ENCODE measurements at places on chromosomes 13 and 19.

GRCh38 chr19:41426116-41426841 is 895 bp downstream of the B3GNT8 start:
- DNase-seq, result no peak

- no peak for DNase-seq
Measured at GRCh38 chr19:11024259-11024658, 63.4 kb downstream of the SMARCA4 start.

- no peak for DNase-seq
Measured at GRCh38 chr13:30140973-30141372, 166.4 kb downstream of the KATNAL1 start.

GRCh38 chr13:39811051-39811450 is 155.6 kb downstream of the COG6 start:
- DNase-seq, result no peak

DNA sequence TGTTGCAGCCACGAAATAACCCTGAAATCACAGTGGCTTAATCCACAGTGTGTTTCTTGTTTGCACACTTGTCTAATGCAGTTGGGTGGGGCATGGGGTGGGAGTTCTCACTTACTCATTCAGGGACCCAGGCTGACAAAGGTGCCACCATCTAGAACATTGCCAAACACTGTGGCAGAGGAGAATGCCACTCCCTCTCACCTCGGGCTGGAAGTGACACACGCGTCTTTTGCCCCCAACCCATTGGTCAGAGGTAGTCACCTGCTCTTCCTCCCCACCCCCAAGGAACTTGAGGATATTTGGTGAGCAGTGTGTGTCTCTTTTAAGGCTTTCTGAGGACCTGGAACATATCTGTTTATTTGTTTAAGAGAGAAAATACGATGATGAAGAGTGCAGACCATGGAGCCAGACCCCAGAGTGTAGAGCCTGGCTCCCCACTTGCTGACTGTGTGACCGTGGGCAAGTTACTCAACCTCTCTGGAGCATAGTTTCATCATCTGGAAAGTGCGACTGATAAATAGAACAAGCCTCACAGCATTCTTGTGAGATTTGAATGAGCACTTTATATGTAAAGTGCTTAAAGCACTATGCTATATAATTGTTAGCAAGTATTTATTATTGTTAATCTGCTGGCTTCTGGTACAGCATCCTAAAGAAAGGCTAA is 17.4 kb downstream of the GPR183 start:
- DNase-seq, result no peak

GRCh38 chr19:1270213-1270853 is 1.2 kb downstream of the CIRBP start:
- DNase-seq, result no peak

- DNase-seq, result no peak
Measured at GRCh38 chr13:38872693-38873092, 117.9 kb downstream of the STOML3 start.

GRCh38 chr13:112333756-112334543 is 42.2 kb upstream of the SPACA7 start:
- no peak for DNase-seq

- no peak for DNase-seq
Measured at GRCh38 chr13:112444416-112445399, 68.6 kb downstream of the SPACA7 start.

- DNase-seq, result no peak
Measured at GRCh38 chr19:47379381-47379938, 30.3 kb downstream of the DHX34 start.

DNA sequence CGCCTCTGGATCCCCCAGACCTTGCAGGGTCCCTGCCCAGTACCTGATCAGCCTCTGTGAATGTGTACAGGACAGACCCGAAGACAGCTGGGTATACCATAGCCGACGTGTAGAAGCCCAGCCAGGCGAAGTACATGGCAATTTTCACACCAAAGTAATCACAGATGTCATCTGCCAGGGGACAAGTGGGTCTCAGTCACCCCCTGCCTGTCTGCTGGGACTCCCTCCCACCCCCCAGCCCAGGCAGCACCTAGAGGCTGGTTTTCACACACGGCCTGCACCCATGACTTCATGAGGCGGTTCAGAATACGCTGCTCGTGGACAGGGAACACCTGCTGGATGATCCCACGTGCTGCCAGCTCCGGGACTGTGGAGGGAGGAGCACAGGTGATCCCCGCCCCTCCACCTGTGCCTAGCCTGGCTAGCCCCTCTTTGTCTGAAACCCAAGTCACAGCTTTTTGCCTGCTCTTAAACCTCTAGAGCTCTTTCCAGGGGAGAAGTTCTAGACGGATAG is 3.6 kb downstream of the ANO8 start:
- DNase-seq, result no peak

DNA sequence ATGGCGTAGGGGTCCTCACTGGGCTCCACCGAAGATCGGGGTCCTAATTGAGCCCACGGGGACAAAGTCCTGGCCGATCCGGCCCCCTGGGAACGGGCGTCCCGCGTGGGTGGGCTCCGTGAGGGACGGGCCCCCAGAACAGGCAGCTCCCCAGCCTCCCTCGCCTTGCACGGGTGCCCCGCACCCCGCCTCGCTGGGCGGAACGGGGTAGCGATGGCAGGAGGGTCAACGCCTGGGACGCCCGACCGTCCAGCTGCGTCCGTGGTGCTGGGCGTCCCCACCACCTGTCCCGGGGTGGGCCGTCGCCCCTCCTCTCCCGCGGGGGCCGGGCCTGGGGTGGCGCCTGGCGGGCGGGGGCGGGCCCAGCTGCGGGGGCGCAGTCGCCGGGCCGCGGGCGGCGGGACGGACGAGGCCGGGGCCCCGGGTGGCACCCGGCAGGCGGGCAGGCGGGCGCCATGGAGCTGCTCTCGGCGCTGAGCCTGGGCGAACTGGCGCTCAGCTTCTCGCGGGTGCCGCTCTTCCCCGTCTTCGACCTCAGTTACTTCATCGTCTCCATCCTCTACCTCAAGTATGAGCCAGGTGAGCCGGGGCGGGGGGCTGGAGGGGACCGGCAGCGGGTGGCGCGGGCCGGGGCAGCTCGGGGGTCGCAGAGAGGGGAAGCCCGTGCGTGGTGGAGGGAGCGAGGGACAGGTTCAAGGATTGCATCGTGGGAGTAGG is at the start of gene TMEM38A:
Gene TMEM38A (plus strand): TSS at position 377 of the 717 bp plus-strand sequence. CDS start 79 bp downstream, at position 456.
- peak; percentile 5 for DNase-seq

GRCh38 chr13:24875566-24875965 is 111.6 kb downstream of the RNF17 start:
- no peak for DNase-seq

DNA sequence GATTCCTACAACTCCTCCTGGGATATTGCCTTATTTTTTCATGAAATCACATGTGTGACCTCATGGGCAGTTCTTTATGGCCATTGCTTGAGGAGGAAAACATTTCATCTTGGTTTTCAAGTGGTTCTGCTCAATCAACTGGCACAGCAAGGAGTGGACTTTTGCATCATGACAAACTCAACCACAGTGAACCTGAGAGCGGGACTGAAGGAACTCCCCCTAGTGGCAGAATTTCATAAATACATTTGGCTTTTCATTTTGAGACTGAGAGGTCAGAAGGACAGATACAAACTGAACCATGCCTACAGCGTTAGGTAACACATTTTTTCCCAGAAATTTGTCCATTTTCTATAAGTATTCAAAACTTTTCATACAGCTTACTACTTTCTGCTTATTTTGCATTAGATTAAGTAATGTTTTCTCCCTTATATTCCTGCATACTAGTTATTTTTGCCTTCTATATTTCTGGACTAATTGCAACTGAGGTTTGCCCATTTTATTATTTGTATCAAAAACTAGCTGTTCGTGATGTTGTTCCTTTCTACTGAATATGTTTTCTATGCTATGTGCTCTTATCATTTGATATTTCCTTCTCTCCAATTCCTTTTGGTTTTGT is 13.4 kb upstream of the SIGLEC12 start:
- DNase-seq, result no peak

DNA sequence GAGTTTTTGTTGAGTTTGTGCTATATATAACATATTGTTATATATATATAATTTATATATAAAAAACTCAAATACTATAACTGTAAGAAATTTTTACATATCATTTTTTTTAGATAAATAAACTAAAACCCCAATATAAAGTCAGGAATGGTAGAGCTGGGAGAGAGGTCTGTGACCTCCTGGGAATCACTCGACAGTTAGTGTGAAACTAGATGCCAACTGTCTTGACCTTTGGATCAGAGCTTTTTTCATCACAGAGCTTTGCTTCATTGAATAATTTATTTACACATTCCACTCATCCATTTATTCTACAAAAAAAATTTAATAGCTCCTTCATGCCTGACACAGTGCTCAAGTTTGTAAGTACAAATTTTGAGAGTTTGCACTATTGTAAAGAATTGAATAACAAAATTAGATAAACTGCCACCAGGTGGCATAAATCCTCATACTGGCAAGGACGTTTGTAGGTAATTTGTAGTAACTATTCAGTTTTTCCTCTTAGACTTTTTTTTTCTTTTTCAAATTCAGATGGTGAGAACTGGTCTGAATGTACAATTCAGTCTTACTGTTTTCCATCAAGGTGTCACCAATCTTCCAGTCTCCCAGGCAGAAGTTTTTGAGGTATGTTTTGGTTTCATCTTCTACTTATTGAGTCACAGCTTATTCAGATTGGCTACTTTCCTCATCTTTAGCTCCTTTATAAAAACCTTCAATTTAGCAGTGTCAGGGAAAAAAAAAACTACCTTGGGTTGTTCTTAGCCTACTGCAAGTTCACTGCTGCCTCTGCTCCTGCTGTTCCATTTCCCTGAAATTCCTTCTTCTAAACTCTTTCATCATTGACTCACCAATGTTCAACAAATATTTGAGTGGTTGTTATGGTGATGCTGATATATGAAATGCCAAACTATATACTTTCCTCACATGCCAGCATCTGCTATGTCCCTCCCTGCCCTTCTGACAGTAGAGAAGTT is 28.7 kb downstream of the LACC1 start:
- no peak for DNase-seq

- no peak for DNase-seq
Measured at GRCh38 chr19:54106716-54107115, 4.1 kb downstream of the NDUFA3 start.

DNA sequence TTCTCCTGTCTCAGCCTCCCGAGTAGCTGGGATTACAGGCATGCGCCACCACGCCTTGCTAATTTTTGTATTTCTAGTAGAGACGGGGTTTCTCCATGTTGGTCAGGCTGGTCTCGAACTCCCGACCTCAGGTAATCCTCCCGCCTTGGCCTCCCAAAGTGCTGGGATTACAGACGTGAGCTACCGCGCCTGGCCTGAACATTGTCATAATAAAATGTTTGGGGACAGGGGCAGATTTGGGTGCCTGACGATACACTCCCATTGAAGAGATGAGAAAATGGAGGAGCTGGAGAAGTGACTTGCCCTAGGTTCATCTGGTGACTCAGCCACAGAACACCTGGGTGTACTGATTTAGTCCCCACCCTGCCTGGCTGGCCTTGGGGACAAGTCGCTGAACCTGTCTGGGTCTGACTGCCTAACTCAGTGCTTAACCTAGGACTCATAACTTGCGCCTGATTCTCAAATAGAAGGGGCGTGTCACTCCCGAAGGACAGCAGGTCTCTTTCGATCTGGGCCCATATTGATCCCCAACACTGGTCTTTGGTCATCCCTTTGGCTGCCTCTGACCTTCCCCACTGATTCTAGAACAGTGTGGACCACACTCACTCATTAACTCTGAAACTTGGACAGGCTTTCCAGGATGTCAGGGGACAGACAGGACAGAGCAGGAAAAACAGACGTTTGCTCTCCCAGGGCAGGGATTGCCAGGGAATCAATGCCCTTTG is 7.6 kb upstream of the BICRA start:
- no peak for DNase-seq

DNA sequence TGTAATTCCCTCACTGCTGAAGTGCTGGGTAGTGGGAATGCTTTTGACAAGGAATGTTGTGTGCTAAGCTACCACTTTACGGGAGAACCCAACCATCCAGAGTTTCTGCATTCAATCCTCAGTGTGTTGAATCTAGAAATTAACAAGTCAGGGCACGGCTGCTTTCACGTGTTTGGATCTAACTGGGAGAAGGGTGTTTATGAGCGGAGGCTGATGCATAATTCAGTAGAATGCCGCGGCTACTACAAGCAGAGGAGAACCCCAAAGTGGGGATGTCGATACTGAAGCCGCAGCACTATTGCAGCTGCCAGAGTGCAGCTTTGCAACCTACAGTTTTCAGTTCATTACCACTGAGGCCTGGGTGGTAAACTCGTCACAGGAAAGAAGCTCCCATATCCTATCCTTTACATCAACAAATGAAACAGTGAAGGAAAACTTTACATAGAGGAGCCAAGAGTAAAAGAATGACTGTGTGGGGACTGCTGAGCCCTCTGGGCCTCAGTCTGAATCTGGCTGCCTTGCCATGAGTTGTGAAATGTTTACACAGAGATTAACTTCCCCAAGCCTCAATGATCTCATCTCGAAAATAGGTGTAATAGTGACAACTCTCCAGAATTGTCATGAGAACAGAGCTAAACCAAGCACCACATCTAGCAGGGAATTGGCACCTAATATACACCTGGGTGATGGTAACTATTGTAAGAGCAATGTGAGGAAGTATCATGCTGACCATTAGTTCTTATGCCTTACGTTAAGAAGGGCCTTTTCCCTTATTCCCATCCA is 531.7 kb downstream of the MYO16 start:
- no peak for DNase-seq

DNA sequence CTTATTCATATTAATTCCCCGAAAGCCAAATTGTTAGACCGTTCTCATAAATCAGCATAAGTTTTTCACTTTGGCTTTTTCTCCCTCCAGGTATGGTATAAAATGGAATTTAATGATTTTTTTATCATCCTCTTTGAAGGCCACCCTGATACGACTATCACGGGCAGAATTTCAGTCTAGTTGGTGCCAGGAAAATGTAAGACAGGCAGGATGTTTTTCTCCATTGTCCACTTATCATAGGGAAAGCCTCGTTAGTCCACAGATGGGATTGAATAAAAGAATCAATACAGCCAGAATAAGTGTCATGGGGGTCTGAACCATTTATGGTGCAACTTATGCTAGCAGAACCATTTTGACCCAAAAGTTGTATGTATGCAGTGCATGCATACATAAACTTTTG is 566.0 kb upstream of the ARGLU1 start:
- no peak for DNase-seq

DNA sequence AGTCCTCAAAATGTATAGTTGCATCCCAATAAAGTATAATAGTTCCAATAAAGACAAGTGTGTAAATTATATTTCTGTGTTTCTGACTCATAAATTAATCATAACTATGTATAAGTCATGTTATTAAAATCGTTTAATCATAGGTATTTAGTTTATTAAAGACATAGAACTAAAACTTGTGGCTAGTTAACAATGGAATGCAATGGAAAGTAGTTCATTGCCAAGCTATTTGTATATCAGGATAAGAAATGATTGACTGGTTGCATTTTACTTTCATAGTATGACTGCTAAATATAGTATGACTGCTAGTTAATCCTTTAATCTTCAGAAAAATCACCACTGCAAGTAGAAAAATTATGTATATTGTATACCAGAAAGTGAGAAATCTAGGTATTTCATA is 16.9 kb downstream of the COG3 start:
- no peak for DNase-seq
